ENCODE measurements at places on chromosomes 6 and 20.

DNA sequence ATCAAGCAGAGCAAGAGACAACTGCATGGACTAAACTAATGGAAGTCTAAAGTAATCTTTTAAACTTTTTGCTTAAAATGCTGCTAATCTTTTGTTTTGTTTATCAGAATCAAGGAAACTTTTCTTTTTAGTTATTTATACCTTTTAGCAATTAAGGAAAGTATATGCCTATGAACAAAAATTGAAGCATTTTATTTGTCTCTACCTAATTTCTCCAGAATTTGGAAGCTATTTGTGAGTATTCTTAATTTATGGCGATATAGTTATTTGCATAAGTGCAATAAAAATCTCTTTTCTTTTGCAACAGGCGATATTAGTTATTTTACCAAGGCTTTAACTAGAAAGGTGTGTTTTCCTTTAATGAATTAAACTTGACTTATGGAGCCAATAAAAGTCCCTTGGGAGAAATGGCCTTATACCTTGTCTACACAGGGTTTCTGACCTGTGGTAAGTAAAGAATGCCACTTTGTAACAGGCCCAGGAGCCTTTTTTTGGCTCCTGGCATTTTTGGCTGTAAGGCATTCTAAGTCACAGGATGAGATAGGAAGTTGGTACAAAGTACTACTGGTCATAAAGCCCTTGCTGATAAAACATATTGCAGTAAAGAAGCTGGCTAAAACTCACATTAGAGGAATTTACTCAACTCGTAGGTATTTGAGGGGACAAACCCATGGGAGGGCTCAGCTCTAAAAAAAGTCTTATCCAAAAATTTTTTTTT is 37.2 kb downstream of the TMEM14A start:
- DNase-seq: no peak

DNA sequence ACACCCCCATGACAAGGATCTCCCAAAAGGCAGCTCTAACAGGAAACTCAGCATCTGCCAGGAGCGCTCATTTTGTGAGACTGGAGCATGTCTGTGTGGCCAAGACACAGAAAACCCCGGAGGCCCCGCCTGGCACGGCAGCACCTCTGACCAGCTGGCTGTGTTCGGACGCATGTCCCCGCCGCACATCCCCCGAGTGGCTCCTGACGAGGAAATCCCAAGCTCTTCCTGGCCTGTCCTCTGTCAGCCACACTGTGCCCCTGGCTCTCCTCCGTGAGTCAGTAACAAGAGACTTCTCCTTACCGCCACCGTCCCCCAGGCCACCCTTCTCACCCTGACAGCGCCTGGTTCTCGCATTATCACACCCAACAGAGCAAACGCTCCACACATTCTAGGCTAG is 14.4 kb downstream of the SLC2A4RG start:
- no peak for DNase-seq

GRCh38 chr6:43926634-43927531 is 156.9 kb downstream of the VEGFA start:
- no peak for DNase-seq

GRCh38 chr6:36355819-36356218 is 19.1 kb upstream of the BNIP5 start:
- DNase-seq: peak; percentile 13

- no peak for DNase-seq
Measured at GRCh38 chr6:20313051-20313450, 88.6 kb upstream of the E2F3 start.

GRCh38 chr20:22404419-22405170 is 179.8 kb downstream of the FOXA2 start:
- no peak for DNase-seq

DNA sequence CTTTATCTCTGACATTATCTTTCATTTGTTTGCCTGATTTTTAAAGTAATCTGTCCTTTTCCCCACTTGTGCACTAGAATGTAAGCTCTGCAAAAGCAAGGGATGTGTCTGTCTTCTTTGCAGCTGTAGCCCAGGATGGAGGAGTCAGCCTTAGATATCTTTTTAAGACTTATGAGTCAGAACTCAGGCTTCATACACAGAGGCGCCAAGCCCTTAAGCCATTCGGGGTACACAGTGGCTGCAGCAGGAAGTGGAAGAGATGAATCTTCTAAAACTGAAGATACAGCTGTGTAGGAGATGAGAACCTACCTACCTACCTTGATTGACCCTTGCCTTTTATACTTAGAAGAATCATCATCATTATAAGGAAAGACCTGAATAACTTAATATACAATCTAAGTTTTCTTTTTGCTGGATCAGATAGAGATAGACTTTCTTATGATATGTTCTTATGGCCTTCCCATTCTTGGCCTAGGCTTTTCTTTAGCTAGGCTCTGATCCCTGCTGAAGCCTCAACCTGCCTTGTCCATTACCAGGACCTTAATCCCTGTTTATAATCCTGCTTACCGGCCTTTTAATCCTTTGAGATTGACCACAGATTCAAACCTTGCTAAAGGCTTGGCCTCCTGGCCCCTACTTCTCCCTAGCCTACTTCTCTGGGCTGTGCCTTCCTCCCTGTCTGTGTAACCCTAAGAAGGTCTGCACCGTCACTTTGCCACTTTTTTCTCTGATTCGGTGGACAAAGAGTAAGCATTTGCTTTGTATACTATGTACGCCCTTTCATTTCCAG is 304.5 kb downstream of the PRL start:
- DNase-seq: peak; percentile 13

DNA sequence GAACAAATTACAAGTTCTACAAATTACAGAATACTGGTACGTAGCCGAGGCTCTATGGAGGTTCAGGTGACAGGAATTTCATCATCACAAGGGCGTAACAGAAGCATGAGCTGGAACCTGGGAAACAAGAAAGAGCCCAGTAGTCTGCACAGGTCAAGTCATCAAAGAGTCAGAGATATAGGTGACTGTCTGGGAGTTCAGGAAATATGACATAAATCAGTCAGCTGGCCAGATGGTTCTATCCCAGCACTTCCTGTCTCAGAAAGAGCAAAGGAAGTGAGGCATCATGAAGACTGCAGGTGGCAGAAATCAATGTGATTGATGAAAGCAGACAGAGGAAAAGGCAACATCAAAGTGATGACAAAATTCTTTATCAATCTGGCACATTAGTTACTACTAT is 23.3 kb downstream of the MYCT1 start:
- DNase-seq: no peak

DNA sequence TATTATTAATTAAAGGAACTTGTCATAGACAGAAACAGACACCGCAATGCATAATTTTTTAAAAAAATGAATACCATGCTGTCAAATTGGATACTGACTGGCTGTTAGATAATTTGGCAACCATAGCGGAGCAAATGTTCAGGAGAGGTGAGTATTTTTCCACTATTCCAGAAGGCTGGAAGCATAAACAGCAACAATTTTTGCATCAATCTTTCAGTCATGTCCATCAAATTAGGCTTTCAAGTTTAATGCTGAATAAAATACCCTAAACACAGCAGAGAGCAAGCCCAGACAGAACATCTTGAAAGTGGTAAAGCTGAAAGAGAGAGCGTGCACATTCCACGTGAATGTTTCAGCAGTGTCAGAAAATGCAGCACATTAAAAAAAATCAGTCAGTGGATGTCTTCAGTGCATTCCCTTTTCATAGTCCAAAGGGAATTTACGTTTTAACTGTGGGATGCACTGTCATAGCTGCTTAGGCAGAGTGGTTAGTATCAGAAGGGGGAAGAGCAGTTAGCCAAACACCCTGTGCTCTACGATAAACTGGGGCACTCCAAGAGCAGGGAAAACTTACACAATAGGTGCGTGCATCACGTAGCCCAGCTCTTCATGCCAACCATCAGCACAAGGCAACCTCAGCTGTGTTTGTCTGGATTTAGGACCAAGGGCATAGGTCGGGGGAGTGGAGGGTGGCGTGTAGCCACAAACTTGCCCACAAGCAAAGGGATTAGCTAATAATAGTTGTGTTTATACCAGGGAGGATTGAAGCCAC is 116.2 kb upstream of the STMND1 start:
- DNase-seq: no peak

DNA sequence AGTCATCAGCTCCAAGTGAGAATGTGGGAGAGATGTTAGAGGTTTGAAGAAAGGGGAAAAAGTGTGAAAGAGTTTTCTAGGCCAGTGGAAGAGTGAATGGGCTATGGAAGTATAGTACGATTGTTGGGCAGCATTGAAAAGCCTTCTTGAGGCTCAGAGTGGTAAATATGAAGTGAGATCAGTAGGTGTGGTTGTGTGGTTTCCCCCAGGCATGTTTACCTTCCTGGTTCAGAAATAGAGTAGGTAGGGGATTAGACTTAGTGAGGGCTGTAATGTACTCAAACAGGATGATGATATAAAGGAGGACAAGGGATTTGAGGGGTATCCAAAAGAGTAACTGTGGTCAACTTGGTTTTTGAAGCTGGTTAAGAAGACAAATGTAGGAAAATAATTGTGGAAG is 3.7 kb downstream of the MLIP start:
- no peak for DNase-seq

GRCh38 chr6:72363844-72364740 is 257.8 kb upstream of the KCNQ5 start:
- DNase-seq: no peak

- DNase-seq: no peak
Measured at GRCh38 chr6:24898676-24899075, 37.1 kb downstream of the RIPOR2 start.

Measured in activated T-cell treated with anti-CD3 and anti-CD28 coated beads, Interleukin-2, amount 50 U/mL, for 72 hours (primary cell).